COLO829 (cell line): ENCODE measurements at places on chromosomes 1 and 21.

DNA sequence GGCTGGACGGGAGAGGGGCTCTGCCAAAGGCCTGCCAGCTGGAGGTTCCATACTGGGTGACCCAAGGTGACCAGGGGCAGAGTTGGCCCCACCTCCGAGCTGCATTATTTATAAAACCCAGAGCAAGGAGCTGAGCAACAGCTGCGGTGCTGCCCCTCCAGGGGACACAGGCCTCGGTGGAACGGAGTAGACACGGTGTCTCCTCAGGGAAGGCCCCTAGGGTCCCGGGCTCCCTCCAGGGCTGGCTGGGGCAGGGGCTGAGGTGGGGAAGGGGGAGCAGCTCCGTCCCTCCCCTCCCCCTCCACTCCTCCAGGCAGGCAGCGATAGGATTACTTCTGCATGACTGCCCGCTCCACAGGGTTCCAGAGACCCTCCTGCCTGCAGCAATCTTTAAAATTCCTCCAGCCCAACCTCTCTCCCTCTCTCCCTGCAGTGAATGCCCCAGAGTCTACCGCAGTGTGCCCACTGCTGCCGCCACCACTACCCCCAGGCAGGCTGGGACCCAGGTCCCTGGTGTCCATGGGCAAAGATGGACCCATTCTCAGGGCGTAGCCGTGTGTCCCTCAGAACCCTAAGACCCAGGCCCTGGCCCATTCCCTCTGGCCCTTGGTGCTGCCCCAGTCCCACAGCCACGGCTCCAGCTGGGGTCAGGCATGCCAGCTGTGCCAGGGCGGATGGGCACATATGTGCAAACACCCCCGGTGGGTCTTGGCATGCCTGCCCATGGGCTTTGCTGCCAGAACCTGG, 10.8 kb downstream of the AHDC1 start:
- DNase-seq: no peak

GRCh38 chr1:28902738-28903137, 11.6 kb upstream of the EPB41 start:
- no peak for DNase-seq

- DNase-seq: no peak
These were observed 47.7 kb upstream of the PPM1J start for GRCh38 chr1:112762541-112763500.

- peak; percentile 75 for DNase-seq
These were observed 123.9 kb upstream of the PPP2R5A start for GRCh38 chr1:212161231-212161781.

DNA sequence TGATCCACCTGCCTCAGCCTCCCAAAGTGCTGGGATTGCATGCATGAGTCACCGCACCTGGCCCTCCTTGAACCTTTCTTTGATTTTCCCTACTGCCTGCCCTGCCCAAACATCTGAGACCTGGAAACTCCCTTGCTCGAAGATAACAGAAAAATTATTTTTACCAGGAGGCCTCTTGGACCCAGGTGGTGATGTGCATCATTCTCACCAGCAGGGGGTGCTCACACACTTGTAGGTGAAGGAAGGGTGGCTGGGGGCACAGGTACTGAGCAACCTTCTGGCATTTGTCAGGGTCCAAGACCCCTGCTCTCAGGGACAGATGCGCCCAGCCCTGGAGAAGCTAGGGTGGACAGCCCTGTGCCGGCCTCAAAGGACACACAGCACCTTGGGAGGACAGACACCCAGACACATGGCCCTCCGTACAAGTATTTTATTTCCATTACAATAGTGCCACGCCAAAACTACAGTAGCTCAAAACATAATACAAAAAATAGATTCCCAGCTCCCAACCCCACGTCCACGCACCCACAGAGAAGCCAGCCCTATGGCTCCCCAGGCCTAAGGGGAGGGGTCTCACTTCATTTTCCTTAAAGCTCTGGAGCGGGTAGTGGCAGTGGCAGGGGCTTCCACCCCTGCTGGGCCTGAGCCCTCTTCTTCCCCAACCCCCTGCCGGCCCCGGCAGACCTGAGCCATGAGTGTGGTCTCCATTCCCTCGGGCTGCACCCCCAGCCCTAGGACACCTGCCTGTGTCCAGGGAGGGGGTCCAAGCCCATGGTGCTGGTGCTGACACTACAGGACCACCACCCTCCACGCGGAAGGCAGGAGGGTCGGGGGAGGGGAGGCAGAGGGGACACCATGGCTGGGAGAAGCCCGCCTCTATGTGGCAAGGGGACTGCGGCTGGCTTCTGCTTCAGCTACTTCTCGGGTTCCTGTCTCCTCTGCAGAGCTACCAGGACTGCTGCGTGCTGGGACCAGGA, 40.4 kb upstream of the EIF4G3 start:
- DNase-seq: peak; percentile 20

- DNase-seq: no peak
These were observed 57.0 kb upstream of the IGSF5 start for GRCh38 chr21:39688010-39688409.

GRCh38 chr1:118081387-118081786, 103.6 kb downstream of the SPAG17 start:
- no peak for DNase-seq

- no peak for DNase-seq
These were observed 105.0 kb upstream of the SAMD11 start for GRCh38 chr1:818618-819291.

DNA sequence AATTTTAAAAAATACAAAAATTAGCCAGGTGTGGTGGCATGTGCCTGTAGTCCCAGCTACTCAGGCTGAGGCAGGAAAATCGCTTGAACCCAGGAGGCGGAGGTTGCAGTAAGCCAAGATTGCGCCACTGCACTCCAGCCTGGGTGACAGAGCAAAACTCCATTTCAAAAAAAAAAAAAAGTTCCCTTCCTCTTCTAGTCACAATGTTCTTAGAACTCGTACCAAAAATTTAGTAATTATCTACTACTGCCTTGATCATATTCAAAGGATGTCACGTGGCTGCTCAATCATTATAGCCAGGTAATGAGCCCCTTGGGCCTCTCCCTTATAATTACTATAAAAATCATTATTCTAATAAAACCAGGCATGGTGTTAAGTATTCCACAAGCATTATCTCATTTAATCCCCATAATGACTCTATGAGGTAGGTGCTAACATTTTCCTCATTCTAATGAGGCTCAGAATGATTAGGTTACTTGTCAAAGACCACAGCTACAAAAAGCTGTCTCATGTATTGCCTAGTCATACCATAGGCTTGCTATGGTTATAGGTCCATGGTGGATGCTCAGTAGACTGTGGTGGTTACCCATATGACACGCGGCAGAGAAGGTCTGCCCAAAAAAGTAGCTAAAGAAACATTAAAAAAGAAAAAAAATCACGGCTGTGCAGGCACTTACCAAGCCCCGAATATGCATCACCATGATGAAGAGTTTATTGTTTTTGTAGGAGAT, 15.5 kb upstream of the PPP1R15B start:
- DNase-seq: no peak
